EL (cell line): ENCODE measurements at places on chromosomes 7 and 10.

DNA sequence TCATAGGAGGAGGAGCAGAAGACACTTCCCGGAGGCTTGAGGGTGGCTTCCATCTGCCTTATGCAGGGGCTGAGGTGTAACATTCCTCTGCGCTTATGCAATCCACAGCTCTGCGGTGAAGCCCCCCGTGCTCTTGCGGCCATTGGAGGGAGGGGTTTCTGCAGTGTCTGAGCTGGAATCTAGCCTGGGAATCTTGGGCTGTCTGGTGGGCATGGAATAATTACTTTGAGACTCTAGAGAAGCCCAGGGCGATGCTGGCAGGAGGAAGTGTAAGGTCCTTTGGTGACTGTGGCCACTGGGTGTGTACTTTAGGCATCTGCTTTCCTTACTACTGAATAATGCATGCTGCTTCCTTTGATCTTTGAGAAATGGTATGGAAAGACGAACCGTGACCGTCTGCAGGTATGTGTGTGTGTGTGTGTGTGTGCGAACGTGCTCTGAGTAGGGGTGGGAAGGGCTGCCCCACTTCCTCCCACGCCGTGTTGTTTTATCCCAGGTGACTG is 181.0 kb downstream of the PRPF18 start:
- no peak for DNase-seq

GRCh38 chr10:6203331-6204062 is 765 bp downstream of the PFKFB3 start:
- peak; percentile 69 for DNase-seq

- DNase-seq, result no peak
Observed at GRCh38 chr7:47361236-47361635, 220.7 kb downstream of the TNS3 start.

GRCh38 chr7:140045697-140046096 is 17.1 kb downstream of the PARP12 start:
- DNase-seq, result no peak

- DNase-seq, result no peak
Observed at GRCh38 chr10:49751636-49752510, 10.2 kb downstream of the OGDHL start.

GRCh38 chr7:91465595-91466061 is 201.4 kb downstream of the FZD1 start:
- no peak for DNase-seq

DNA sequence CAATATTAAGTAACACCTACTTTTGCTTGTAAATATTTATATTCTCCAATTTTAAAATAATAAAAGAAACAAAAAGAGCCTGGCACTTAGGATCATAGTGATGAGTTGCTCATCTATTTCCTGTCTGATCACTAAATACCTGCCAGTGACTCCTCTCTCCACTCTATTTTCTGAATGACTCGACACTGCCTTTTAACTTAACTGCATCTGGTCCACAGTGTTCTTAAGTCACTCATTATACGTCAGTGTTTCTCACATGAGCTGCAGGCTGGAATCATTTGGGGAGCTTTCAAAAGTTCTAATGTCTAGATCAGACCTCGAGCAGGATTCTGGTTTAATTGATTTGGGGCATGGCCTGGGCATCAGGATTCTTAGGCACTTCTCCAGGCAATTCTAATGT is 78.0 kb upstream of the AGBL3 start:
- DNase-seq, result peak; percentile 49
